Kidney tubule cell (primary cell): ENCODE measurements at places on chromosomes 3 and 15.
A peak's percentile ranks its signal among the peaks of the same experiment; 100 is the strongest.

- DNase-seq, result no peak
Measured at GRCh38 chr3:88267847-88268246, 118.1 kb downstream of the C3orf38 start.

GRCh38 chr3:146169891-146170290 is 8.9 kb upstream of the PLOD2 start:
- no peak for DNase-seq

DNA sequence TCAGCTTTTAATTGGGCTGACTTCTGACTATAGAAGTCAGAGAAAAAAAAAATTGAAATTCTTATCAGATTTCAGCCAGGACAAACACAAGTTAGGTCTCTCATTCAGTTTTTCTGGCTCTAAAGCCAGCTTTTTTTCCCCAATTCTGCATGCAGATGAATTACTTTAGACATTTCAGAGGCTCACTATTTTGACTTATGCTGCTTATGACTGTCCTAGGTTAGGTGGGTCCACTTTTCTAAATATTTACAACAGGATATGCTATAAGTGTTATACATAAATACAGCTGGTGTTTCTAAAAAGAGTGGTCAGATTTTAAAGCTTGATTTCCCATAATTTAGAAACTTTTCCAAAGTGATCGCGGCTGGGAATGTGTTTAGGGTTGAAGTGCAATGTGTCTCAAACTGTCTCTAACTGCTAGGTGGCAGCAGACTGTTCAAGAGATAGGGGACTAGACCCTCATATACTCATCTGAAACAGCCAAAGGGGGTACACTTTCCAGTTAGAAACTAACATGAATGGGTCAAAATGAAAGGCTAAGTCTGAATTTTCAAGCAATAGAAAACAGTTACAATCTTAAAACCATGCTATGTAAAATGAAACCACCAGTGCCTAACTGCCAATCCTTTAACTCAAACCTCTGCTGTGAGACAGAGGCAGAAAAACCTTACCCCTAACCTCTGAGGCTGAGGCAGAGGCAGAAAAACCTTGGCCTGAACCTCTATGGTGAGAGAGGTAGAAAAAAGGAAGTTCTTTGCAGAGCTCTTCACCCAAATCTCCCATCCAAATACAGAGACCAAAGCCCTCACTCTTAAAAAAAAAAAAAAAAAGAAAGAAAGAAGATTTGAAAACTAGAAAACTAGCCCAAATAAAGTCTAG is 596.0 kb downstream of the NTRK3 start:
- no peak for DNase-seq

GRCh38 chr3:54188176-54188791 is 65.9 kb downstream of the CACNA2D3 start:
- peak; percentile 72 for DNase-seq

DNA sequence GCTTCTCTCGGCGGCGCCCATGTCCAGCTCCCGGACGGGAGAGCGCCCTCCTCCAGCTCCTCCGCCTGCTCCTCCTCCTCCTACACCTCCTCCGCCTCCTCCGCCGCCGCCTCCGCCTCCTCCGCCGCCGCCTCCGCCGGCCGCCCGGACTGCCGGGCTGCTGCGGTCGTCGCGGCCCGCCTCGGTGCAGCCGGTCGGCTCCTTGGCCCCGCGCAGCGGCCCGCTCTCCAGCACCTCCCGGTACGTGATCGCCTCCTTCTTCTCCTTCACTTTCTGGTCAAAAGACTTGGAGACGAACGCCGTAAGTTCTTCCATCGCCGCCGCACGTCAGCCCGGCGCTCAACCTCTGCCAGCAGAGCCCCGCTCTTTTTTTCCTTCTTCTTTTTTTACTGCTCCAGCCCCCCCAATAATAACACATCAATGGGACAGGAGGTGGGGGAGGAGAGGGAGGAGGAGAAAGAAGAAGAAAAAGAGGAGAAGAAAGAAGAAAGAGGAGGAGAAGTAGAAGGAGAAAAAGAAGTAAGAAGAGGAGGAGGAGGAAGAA is 438 bp downstream of the SHOX2 start:
- DNase-seq, result peak; percentile 61

DNA sequence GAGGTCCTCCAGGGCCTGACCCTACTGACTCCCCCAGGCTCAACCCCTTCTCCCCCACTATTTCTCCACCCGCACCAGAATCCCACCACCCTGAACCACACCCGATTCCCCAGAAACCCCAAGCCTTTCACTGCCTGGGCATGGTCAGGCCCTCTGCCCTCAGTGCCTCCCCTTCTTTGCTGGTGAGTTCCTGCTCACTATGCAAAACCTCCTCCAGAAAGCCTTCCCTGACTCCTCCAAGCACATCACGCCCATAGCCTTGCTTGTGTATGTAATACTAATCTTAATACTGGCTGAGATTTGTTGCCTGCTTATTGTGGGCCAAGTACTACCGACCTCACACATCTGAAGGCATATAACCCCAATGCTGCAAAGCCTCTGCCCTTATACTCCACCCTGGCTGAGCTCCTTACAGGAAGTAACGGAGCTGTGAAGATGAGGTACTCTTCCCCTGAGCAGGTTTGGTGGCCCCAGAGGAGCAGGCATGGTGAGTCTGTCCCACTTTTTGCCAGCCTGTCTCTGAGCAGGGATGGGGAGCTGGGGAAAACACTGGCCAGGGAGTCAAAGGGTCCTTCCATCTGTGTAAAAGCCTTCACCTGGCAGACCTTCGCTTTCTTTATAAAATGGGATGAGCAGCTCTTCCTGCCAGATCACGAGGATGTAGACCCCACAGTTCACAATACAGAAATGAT is 9.5 kb downstream of the RAB6B start:
- DNase-seq, result no peak

DNA sequence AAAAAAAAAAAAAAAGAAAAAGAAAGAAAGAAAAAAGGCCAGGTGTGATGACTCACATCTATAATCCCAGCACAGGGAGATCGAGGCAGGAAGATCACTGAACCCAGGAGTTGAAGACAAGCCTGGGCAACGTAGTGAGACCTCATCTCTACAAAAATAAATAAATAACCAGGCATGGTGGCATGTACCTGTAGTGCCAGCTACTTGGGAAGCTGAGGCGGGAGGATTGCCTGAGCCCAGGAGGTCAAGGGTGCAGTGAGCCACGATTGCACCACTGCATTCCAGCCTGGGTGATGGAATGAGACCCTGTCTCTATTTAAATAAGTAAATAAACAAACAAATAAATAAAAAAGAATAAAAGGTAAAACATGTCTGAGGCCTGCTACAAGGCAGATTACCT is 39.3 kb upstream of the LACTB start:
- peak; percentile 41 for DNase-seq
